Stimulated activated CD4-positive, alpha-beta T cell treated with anti-CD3 and anti-CD28 coated beads, Interleukin-1b, Interleukin-23, amount 100 ng/mL, for 1 hour (primary cell): ENCODE measurements at places on chromosomes 1 and 21.

DNA sequence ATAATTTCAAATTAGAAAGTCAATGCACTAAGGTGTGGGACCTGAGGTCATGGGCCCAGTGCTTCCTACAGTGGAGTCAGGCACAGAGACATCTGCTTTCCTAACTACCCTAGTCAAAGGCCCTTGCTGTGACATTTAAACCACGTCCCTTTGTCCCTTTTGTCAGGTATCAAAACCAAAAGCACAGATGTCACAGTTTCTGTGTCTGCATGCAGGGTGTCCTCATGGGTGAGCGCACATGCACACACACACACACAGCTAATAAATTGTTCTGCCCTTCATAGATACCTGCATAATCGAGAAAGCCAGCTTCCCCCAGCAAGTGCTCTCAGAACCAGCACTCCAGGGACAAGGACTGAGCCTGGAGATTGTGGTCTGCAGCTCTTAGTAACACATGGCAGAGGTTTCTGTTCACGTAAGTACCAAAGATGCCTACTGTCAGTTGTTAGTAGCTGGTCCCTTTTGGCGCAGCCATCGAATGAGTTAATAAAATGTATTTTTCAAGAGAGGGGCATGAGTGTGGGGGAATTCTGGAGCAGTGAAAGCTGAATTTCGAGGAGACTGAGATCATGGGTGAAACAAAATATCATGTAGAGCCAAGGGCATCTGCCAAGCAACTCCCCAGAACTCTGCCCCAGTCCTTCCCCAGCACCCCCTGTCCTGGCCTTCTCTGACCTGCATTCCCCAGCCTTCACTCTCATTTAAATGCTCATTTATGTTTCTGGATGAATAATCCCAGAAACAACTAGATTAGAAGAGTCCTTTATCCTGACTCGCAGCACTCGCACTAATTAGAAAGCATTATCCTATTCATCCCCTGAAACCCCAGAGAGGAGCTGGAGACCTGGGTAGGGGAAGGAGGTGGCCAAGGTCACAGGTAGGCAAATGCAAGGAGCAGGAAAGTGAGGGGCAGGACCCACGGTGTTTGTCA is 25.5 kb downstream of the TNR start:
- no peak for DNase-seq

DNA sequence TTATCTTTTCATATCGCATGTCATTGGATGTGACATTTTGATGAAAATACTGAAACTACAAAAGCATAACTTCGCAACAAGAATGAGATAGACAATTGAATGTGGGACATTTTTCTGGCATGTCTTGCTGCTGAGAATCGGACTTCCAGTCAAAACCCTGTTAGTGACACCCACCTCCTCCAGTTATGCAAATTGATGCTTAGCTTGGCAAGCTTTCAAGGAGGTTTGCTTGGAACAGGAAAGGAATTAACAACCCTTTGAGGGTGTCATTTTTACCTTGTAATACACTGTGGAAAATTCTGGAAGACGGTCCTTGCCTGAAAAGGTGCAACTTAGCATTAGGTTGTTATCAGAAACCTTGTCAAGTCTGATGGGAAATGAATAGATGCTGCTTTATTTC is 38.8 kb upstream of the FAM3B start:
- DNase-seq: no peak

GRCh38 chr1:82258887-82259286 is 458.2 kb downstream of the ADGRL2 start:
- DNase-seq: no peak

DNA sequence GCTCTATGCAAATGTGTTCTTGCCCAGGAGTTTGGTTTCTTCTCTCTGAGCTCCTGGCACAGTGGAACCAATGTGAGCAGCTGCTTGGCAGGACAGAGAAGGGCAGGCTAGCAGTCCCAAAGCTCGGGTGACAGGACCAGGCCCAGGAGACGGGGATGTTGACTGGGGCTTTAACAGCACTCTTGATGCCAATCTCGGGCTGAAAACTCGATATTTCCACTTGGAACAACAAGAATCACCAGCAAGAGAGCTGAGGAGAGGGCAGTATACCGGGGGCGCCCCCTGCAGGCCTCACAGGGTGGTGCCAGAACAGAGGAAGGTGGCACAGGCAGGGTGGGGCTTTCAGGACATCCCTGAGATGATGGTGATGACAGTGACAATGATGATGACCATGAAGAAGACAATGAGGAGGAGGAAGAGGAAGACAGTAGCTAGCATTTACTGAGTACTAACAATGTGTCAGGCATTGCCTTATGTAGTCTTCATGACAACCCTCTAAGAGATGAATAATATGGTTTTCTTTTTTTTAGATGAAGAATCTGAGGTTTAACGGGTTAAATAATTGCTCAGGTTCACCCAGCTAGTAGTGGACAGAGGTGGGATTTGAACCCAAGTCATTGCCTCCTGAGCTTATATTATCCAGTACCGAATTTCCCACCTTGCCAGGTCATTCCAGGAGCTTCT is 2.7 kb upstream of the KCNJ9 start:
- no peak for DNase-seq

- no peak for DNase-seq
These were observed 45.5 kb upstream of the MRPS6 start for GRCh38 chr21:34027721-34028461.

- DNase-seq: no peak
These were observed 45.9 kb downstream of the KLHDC7A start for GRCh38 chr1:18526436-18527275.

DNA sequence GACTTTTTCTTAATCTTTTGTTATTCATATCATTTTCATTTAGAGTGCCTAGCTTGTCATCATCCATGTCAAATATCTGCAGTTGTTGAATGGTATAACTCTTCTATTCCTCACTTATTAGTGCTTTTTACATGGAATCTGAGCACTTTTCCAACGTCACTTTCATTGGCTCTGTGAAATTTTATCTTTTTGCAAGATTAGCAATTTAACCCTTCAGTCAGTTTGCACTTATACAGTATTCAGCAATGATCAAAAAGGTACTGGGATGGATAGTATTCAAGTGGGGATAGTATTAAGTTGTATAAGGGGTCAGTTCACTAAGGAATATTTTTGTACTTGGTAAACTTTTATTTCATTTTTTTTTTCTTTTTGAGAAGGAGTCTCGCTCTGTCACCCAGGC is 150.0 kb downstream of the RASAL2 start:
- DNase-seq: no peak

- DNase-seq: no peak
These were observed 38.5 kb downstream of the EDEM3 start for GRCh38 chr1:184716158-184716557.
